ENCODE measurements at places on chromosomes 1 and 21.

GRCh38 chr1:223765036-223765718, 52.8 kb downstream of the CAPN2 start:
- DNase-seq = no peak

DNA sequence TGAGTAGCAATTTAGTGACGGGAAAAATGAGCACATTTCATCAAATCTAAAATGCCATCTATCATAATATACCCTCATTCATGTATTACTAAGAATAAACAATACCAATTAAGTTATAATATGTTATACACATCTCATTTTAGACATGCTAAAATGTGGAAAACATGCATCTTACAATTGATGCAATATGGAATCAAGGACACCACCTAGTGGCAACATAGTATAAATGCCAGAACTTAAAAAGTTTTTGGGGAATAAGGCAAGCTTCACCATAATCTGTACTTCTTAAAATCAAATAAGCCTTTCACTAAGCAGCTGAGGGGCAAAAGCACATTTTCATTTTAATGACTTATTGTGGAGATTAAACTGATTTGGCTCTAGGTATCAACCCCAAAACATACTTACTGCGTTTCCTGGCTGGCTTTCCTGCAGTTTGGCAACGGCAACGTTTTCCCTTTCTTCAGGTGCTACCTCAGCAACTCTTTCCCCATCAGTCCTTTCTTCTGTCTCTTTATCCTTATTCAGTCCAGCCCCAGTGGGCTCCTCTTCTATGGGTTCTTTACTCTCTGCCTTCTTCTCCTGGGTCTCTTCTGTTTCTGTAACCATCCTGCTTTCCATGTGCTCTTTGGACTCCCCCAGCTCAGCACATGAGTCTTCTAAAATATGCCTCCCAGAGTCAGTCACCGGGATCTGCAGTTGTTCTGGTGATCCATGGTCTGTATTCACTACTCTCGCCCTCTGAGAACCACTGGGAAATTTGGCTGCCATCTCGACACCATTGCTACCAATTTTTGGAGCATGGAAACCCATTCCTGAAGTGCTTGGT, 11.4 kb downstream of the SDE2 start:
- DNase-seq = no peak

- DNase-seq = no peak
These were observed 29.5 kb upstream of the CLSTN1 start for GRCh38 chr1:9853249-9853595.

GRCh38 chr1:234957330-234958065, 171.1 kb downstream of the TOMM20 start:
- DNase-seq = no peak

DNA sequence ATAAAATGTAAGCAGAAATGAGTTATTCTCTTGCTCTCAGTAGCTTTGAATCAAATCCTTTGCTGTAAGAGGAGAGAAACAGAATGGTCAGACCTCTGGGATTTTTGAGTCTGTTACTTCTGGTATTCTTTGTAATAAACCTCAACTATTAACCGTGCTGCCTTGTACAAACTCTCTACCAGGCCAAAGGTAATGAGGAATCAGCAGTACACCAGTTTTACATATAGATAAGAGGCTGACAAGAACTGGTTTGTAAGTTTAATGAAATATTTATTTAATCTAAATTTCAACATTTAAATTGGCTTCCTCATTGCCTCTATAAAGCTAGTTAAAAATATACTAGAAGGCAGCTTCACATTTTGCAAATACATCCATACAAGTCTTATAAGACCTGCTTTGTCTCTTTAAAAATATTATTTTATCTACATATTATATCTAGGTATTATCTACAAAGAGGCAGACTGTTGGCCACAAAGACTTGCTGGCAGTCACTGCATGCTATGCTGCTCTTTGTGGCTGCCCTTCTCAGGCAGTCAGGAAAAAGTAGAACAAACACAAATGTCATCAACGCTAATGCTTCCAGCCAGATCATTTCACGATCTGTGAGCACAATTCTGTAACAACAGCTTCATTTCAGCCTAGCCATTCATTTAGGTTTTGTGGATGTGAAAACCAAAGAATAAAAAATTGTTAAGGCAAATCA, 173.0 kb downstream of the GABPA start:
- no peak for DNase-seq

DNA sequence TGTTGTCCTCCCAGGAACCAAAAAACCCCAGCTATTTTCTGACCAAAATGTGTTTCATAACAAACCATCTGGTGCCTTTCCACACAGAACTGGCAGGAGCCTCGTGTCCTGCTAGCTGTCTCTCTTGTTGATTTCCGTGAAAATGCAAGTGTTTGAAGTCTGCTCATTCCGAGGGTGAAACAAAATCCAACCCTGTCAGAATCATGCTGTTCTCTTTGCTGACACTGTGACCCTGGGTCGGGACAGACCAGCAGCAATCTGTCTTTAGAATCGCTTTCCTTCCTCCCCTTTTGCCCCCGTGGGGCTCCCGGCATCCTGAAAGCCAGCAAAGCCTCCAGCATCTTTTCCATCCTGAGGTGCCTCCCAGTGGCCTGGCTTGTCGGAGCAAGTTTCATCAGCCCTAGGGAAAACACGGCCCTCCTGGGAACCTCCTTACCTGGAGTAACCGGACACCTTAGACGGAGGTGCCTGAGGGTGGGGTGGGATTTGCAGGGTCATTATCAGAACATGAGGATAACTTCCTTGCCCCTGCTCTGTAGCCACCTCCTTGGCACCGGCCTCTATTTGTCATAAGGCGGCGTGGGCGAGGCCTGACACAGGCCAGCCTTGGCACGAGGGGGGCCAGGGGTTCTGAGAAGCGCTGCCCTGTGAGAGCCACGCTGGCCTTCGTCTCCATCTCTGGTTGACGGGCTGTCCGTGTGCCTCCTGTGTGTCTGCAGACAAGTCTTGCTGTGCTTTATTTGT, 24.9 kb downstream of the LDLRAP1 start:
- DNase-seq = no peak

GRCh38 chr1:17427696-17428660, 11.5 kb downstream of the RCC2 start:
- DNase-seq = no peak

GRCh38 chr1:172698224-172698623, 39.3 kb downstream of the FASLG start:
- no peak for DNase-seq

DNA sequence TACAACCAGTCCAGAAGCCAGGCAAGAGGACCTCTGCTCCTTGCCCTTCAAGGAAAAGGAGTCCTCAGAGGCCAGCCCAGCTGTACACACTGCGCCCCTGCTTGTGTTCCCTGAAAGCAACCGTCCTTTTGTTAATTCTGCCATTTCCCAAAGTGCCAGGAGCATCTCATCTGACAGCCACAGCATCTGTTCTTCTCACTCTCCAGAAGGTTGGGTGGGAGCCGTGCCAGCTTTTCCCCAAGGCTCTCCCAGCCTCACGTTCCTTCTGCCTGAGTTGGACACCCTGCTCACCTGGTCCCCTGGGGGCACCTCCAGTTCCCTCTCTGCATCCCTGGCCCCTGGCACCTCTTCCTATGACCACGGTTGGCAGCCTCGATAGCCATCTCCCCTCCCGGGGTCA, 10.5 kb upstream of the CNTN2 start:
- no peak for DNase-seq

GRCh38 chr1:12168451-12169160, 1.8 kb downstream of the TNFRSF1B start:
- DNase-seq = no peak

- DNase-seq = no peak
These were observed 197.7 kb downstream of the SMYD3 start for GRCh38 chr1:246309247-246309884.

GRCh38 chr1:193417403-193417802, 231.0 kb upstream of the B3GALT2 start:
- DNase-seq = no peak

- no peak for DNase-seq
These were observed 82.1 kb downstream of the RRAGC start for GRCh38 chr1:38777464-38777957.

- no peak for DNase-seq
These were observed 23.2 kb downstream of the ATP8B2 start for GRCh38 chr1:154348429-154349076.

DNA sequence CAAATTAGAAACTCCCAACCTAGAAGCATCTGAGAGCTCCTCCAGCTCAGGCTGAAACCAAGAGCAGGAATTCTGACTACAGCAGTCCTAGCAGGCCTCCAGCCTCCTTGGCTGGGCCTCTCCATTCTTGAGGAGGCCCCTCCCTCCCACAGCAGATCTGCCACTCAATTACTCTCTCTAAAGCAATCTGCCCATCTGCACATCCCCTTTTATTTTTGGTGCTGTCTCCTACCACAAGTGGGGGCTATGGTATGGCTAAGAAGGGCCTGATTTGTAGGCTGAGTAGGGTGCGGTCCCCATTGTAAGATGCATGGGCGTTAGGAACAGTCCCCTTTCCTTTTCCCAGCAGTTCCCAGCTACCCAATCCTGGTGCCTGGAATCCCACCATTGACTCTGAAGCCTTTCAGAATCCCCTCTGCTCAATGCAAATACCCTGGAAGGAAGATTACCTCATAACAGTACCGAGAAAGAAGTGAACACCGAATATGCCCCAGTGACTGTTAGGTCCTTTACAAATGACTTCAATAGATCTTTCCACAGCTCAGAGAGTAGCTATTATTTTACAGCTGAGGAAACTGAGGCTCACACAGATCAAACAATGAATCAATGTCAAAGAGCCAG, 11.6 kb upstream of the TTC39A start:
- no peak for DNase-seq

Data from stimulated activated CD4-positive, alpha-beta T cell treated with anti-CD3 and anti-CD28 coated beads, Interleukin-1b, Interleukin-23, amount 100 ng/mL, for 24 hours (primary cell).